ENCODE measurements at places on chromosomes 3 and 15.
A peak's percentile ranks its signal among the peaks of the same experiment; 100 is the strongest.

DNA sequence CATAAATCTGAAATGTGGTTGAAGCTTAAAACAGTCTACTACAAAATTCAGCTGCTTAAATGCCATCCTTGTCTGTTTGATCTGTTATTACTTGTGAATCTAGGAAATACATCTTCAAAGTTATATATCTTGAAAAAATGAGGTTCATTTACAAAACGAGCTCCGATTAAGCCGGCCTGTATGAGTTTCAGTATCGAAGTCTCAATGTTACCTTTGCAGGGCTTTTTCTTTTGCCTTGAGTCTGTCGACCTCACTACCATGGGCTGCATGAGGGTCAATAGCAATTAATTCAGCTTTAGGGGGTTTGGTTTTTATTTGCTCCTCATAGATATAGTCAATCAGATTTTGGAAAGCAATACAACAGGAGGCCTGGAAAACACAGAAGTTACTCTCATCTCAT, 23.2 kb downstream of the ERICH6 start:
- H3K4me3 ChIP-seq = no peak overlapping the region
- peaks cover 26% of the 10 kb centered on the region for H3K4me1 ChIP-seq
- peak overlapping the region; percentile 4 for H3K27ac ChIP-seq
- H3K36me3 ChIP-seq = peaks cover 12% of the 10 kb centered on the region
- DNase-seq = no peak

GRCh38 chr3:76025561-76025960, 240.2 kb upstream of the ZNF717 start:
- H3K27me3 ChIP-seq = no peaks in the 10 kb centered on the region
- H3K4me1 ChIP-seq = no peaks in the 10 kb centered on the region
- H3K4me3 ChIP-seq = no peak overlapping the region
- no peak overlapping the region for H3K27ac ChIP-seq

GRCh38 chr3:69724722-69725435, 14.4 kb upstream of the MITF start:
- no peak for DNase-seq
- no peaks in the 10 kb centered on the region for H3K4me1 ChIP-seq
- H3K27ac ChIP-seq = no peak overlapping the region
- no peak overlapping the region for H3K4me3 ChIP-seq
- H3K27me3 ChIP-seq = no peaks in the 10 kb centered on the region

DNA sequence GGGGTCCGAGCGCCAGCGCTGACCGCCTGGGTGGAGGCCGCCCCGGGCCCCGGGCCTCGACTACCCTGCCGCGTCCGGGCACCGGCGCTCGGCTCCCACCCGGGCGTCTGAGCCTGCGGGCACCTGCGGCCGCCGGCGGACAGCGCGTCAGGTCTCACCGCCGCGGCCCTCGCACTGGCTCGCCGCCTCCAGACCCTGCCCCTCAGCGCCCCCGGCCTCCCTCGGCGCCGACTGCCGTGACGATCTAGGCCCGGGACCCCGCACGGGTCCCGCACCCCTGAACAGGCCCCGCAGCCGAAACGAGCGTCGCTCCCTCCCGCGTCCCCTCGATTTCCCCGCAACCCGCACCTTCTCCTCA, 297 bp downstream of the PRC1 start:
- peaks cover 49% of the 10 kb centered on the region for H3K36me3 ChIP-seq
- no peak for DNase-seq
- no peaks in the 10 kb centered on the region for H3K27me3 ChIP-seq
- H3K27ac ChIP-seq = peak overlapping the region; percentile 100
- peaks cover 44% of the 10 kb centered on the region for H3K4me1 ChIP-seq
- H3K4me3 ChIP-seq = peak overlapping the region; percentile 100
